Activated naive CD4-positive, alpha-beta T cell treated with anti-CD3 and anti-CD28 coated beads, Interleukin-2, amount 50 U/mL, for 16 hours (primary cell): ENCODE measurements at places on chromosomes 4 and X.

DNA sequence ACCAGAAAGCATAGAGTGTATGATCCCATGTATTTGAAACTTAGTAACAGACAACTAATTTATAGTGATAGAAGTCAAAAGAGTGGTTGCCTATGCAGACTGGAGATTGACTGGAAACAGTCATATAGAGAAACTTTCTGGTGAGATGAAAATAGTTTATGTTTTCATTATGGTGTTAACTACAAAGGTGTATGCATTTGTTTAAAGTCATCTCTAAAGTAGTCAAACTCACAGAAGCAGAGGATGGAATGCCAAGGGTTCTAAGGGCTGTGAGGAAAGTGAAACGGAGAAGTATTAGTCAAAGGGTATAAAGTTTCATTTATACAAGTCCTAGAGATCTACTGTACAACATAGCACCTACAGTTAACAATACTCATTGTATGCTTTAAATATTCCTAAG, 45.8 kb downstream of the ENOX2 start:
- no peak for DNase-seq

GRCh38 chr4:181745933-181746625, 497.1 kb upstream of the TENM3 start:
- DNase-seq: no peak

DNA sequence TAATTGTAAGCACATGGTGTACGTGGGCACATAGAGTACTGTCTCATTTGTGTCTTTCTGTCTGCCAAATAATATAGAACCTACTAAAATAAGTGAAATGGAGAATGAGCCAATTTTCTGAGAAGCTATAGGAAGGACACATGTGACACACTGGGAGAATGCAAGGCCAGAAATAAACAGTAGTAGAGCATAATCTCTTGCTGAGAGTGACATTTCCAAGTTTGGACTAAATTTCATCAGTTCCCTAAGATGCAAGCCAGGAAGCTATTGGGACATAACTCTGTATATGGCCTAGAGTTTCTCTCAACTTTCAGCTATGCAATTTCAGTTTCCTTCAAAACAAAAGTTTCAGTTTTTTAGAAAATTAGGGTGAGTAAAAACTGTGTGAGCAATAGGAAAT, 638.7 kb downstream of the PCDH18 start:
- no peak for DNase-seq

DNA sequence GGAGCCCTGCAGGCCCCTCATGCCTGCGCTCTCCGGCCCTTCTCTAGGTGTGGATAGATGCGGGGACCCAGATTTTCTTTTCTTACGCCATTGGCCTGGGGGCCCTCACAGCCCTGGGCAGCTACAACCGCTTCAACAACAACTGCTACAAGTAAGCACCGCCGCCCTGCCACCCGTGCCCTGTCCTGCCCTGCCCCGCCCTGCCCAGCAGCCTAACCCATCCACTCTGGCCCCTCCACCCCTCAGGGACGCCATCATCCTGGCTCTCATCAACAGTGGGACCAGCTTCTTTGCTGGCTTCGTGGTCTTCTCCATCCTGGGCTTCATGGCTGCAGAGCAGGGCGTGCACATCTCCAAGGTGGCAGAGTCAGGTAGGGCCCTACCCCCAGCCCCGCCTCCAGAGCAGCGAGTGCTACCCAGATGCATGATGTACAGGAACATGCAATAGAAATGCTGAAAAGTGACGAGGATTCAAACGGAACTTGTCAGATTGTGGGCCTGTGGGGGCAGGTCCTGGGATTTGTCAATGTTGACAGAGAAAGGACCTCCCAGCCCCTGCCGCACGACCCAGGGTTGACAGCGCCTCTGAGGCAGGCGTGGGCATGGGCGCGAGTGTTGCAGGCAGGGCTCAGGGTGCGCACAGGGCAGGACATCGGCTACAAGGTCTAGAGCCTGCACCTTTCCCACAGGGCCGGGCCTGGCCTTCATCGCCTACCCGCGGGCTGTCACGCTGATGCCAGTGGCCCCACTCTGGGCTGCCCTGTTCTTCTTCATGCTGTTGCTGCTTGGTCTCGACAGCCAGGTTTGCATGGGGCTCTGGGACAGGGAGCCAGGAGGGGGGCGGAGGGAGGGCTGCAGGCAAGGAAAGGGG, 5.7 kb downstream of the SLC6A8 start:
- no peak for DNase-seq

GRCh38 chrX:69996113-69996468, 53.6 kb downstream of the AWAT2 start:
- no peak for DNase-seq

DNA sequence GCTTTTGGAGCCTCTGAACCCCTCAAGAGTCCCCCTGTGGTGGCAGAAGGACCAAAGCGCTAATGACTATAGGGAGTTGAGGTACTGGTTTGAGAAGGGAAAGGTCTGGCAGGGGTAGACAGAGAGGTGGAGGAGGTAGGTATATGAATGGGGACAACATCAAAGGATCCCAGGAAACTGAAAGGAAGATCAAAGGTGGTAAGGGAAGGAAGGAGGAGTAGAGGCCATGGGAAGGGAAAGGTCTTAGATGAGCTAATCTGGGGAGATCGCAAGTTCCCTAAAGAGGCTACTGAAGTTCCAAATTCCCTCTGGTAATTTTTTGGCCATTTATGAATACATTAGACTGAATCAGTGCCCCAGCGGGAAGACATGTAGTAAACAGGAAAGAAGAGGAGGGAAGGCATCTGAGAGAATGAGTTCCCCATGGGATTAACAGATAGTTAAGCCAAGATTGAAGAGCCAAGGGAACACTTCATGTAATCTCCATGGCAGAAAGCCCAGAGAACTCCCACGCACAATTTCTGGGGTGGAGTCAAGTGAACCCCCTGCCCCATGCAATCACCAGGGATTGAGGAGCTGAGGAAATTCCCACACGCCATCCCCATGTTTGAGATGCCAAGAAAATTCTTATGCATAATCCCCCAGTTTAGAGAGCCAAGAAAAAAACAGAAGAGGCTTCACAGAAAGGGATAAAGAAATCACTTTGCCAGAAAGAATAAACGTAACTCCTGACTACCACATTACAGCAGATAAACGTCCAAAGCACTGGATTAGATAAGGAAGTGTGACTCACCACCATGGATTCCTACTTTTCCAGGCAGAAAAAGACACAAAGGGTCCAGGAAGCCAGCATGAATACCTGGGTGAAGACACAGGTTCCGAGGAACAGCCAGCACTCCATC, 25.8 kb downstream of the ZNF630 start:
- no peak for DNase-seq

DNA sequence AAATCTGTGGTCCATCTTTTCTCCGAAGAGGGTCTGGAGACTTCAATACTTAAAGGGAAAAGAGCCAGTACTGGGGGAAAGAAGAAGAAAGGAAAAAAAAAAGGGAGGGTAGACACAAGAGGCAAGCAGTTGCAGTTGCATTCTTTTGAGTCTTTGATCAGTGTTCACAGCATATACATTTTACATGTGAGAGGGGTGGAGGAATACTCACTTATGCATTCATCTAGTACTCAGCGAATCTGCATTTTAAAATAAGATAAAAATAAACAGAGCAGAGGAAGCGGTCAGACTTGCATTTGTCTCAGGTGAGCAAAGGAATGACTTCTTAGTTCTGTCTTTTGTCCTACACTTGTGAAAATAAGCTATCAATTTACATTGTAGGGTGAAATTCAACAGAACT, 275.6 kb downstream of the SLC7A11 start:
- no peak for DNase-seq

- DNase-seq: no peak
Observed at GRCh38 chrX:28586286-28586685, 960 bp upstream of the IL1RAPL1 start.

- no peak for DNase-seq
Observed at GRCh38 chrX:144293229-144293628, 409.4 kb downstream of the UBE2NL start.

GRCh38 chrX:13750204-13750603, 15.7 kb downstream of the OFD1 start:
- no peak for DNase-seq

DNA sequence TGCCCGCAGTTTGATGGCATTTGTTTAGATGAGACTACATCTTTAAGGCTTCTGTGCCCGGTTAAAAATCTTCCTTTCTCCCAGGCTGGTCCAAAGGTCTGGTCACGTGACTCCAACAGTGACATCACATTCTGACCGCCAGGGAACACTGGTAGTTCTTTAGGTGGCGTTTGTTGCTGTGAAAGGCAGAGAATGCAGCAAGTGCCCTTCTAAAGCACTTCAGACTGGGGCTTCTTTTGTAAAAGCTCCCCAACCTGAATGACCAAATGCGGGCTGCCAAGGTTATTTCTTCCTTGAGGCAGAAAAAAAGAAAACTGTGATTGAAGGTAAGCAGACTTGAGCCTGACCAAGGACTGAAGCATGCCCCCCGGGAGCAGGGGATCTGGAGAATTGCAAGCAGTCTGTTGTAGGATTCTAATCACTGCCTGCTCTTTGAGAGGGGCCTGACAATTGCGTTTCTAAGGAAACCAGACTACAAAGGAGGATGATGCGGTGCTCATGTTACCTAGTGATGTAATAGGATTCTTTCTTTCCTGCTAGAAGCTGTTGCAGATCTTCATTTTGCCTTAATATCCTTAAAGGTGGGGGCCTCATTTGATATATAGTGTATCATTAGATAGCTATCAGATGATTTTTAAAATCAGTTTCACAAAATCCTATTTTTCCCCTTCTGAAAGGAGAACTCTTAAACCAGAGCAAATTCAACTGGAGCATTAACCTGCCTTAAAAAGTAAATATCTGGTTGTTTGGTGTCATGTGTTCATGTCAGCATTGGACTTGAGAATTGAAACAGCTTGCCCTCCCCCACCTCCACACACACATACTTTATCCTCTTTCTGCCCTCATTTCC, 133.1 kb downstream of the AKAP4 start:
- DNase-seq: no peak
